ENCODE measurements at places on chromosomes 3 and 15.
A peak's percentile ranks its signal among the peaks of the same experiment; 100 is the strongest.

DNA sequence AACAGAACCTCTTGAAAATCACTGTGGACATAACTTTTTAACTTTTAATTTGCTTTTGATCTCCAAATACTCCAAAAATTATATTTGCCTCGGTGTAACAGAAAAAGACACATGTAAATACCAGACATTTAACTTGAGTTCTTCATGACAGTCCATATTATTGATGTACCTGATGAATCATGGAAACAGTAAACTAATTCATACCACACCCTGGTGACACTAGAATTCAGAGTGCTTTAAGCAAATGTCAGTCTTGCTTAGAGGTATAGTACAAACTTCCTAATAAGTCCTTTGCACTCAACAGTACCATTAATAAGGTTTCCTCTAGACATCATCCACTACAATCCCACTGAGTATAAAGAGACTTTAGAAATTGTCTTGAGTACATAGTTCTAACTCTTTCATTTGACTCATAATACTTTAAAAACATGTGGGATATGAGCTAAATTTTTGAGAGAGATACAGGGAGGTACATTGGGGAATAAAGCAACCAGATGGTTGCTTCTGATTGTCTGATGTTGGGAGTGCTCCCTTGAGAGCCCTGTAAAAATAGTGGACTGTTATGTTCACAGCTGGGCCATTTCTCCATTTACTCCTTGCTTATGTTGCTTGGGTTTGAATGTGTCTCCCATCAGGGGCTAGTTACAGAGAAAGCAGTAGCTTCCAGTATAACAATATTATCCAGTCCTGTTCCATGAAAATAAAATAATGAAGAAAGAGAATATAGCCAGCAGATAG lies 175.7 kb downstream of the ALCAM start:
- no peak for DNase-seq

DNA sequence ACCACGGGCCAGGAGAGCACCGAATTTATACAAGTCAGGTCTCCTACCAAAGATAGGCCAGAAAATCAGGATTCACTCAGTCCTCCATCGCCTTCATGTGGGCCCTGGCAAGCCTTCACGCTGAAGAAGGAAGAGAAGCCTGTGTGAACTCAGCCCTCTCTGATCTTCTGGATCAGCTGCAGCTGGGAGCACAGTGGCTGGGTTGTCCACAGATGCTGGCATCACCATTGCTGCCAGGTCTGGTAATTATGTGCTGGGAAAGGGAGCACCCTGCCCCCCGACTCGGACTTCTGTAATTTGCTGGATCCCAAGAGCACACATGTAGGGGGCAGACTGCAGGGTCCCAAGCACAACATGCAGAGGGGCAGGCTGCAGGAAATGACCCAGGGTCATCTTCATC lies 12.4 kb upstream of the PDE8A start:
- DNase-seq = no peak

- peak; percentile 15 for DNase-seq
Measured at GRCh38 chr15:80695099-80695910, at the start of gene ABHD17C. Gene ABHD17C (plus strand): TSS chr15:80695310. CDS start chr15:80695430, 120 bp downstream.

DNA sequence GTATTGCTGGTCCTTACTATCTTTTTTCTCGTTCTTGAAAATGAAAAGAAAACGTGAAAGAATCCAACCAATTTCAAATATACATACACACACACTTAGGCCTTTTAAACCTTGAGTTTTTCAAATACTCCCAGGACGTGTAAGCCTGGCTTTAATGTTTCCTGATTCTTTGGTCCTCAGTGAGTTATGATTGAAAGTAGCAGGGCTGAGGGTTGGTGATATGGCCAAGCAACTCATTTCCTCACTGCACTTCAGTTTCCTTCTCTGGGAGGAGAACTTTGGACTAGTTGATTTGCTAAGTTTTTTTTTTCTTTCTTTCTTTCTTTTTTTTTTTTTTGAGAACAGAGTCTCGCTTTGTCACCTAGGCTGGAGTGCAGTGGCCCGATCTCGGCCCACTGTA lies 34.6 kb downstream of the CHD2 start:
- DNase-seq = no peak

GRCh38 chr3:122186372-122186771 lies 2.9 kb downstream of the CASR start:
- no peak for DNase-seq

DNA sequence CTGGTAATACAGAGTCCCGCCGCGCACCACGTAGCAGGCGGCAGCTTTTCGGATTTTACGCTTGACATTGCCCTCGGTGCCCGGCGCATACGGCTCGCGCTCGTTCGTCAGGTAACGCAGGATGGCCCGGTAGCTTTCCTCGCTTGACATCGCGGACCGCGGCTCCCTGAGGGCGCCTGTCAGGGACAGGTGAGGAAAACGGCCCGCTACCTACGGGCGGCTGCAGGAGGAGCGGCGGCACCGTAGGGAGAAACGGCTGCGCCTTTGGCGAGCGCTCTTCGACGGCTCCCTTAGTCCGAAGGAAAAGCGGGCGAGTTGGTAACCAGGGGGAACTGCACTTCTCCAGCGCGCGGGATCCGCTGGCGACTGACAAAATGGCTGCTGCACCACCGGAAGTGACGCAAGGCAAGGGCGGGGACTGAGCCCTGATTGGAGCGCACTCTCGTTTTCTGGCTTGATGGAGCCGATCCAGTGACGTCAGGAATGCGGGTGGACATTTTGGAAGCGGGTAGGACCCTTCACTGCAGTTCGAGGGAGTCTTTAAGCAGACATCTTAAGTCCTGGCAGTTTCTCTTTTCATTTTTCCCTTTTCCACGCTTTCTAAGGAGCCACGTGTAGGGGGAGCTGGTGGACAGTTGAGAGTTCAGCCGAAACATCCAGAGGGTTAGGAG lies at the start of gene ZBTB11:
ZBTB11 (minus strand) TSS at position 368 of the 671 bp plus-strand sequence; CDS start at position 150, 218 bp downstream.
- DNase-seq = peak; percentile 100

GRCh38 chr15:72599855-72600464 lies 54.5 kb upstream of the GOLGA6B start:
- no peak for DNase-seq

DNA sequence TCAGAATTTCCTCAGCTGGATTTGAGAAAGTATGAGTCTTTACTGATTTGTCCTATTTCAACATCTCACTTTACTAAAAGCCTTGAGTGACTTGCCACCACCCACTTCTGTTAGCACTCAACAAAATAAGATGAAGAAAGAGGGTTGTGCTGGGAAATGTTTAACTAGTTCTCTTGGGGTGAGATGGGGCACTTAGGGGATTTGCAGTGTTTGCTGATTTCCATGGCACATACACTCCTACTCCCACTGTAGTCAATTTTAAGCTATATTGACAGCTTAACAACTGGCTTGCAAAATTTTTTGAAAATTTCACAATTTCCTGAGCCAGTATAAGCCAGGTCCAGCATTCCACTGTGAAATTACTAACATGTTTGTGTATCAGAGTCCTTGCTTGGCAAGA lies 463.1 kb upstream of the ARHGEF26 start:
- DNase-seq = no peak

GRCh38 chr3:9253327-9253726 lies 3.9 kb upstream of the SRGAP3 start:
- DNase-seq = no peak

DNA sequence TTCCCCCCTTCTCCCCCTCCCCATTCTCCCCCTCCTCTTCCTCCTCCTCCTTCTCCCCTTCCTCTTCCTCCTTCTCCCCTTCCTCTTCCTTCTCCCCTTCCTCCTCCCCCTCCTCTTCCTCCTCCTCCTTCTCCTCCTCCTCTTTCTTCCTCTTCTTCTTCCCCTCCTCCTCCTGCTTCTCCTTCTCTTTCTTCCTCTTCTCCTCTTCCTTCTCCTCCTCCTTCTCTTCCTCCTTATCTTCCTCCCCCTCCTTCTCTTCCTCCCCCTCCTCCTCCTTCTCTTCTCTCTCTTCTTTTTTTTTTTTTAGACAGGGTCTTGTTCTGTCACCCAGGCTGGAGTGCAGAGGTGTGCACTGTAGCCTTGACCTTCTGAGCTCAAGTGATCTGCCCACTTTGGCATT lies 21.2 kb upstream of the LCTL start:
- DNase-seq = no peak

GRCh38 chr3:30471066-30471465 lies 135.3 kb upstream of the TGFBR2 start:
- no peak for DNase-seq

GRCh38 chr3:30531017-30531570 lies 75.3 kb upstream of the TGFBR2 start:
- no peak for DNase-seq

GRCh38 chr15:35254062-35254461 lies 169.0 kb upstream of the NANOGP8 start:
- no peak for DNase-seq

DNA sequence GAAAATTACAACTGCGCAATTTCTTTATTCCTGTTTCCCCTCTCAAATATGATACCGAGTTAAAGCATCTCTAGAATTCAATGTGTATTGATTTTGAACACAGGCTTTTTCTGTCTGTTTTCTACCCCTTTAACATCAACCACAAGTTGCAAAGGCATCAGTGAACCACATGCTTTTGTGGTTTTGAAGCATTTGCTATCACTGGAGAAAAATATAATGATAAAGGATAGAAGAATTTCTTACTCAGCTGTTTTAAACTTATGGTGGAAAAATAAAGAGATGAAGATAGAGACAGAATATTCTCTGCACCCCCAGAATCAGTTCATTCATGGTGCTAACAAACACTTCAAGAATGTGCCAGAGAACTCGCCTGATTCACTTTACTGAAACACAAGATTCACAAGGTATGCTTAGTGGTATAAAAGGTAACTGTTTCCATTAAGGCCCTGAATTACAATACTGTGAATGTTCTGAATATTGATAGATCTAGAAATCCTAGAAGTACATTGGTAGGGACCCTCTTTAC lies 9.5 kb upstream of the DPPA4 start:
- no peak for DNase-seq

GRCh38 chr3:21457084-21457483 lies 293.9 kb downstream of the ZNF385D start:
- DNase-seq = no peak

DNA sequence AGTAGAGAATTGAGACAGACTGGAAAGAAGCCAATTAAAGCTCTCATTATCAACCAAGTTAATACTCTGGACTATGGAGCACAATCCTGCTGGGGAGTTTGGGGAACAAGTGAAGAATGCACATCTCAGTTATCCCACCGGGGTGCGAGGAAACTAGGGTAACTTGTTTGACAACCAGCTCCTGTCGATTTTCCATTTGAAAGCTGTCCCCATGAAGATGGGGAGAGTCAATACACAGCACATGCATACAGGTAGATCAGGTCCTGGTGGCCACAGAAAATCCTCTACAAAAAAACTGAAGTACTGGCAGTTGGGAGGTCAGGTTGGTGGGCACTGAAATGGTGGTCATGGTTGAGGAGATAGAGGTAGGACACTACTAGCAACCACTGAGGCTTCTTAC lies 25.7 kb upstream of the GRAMD1C start:
- DNase-seq = no peak

DNA sequence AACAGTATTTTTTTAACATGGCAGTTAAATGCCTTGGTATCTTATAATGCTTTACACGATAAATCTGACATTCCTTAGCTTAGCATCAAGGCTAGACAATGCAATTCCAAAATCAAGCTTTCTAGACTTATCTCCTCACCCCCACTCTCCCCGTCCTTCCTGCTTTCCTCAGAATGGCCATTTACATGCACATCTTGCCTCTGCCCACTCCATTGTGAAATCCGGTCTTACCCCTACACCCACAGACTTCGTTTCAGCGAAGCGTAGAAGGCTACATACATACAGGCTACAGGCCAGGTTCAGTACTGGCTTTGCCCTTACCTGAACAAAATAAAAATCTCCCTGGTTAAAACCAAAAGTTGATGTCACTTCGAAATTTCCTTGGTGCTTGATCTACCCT lies 58.6 kb upstream of the SLC12A8 start:
- no peak for DNase-seq

DNA sequence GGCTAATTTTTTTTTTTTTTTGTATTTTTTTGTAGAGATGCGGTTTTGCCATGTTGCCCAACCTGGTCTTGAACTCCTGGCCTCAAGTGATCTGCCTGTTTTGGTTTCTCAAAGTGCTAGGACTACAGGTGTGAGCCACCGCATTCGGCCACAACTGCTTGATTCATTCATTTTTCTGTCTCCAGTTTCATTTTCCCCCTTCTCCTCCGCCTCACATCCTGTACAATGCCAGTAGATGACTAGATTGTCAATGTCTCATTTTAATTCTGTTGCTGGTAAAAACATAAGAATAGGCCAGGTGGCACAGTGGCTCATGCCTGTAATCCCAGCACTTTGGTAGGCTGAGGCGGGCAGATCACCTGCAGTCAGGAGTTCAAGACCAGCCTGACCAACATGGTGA lies 12.0 kb upstream of the ZNF592 start:
- DNase-seq = peak; percentile 42

DNA sequence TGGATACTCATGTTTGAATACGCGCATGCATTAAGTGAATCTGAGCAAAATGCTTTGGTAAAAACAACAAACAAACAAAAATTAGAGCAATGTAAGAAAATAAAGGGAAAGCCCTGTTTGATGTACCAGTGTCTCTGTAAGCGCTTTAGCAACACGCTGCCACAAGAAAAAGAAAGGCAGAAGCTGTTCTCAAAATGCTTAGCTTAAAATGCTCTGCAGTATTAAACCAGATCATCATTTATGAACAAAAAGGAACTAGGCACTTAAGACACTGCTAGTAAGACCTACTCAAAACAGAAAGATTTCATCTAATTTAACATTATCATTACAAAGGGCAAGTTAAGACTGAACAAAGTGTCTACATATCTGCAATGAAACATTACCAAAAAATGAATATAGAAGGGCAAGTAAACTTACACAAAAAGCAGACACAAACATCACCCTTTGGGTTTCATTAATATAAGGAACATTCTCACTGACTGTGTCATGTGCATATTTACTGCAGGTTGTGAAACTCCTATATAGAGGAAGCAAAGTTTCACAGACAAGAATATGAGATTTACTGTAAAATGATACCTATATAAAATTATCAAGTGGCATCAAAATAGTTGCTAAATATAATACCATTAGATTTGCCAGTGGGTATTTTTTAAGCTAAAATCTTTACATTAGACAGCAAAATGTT lies 102.1 kb downstream of the FBXL22 start:
- no peak for DNase-seq

- peak; percentile 8 for DNase-seq
Measured at GRCh38 chr15:43285609-43286037, 18.9 kb upstream of the TGM5 start.

GRCh38 chr15:63476229-63476632 lies 28.2 kb upstream of the USP3 start:
- DNase-seq = no peak

Measured in activated T-helper 1 cell treated with anti-CD3 and anti-CD28 coated beads, Interleukin-2, amount 50 U/mL, for 16 hours (primary cell).